ENCODE measurements at places on chromosomes 13 and 19. TPM values are rescaled to one million over a fixed set of nuclear protein-coding genes. Genes with fewer than 3 reads are reported as not detected.
A peak's percentile ranks its signal among the peaks of the same experiment; 100 is the strongest.

DNA sequence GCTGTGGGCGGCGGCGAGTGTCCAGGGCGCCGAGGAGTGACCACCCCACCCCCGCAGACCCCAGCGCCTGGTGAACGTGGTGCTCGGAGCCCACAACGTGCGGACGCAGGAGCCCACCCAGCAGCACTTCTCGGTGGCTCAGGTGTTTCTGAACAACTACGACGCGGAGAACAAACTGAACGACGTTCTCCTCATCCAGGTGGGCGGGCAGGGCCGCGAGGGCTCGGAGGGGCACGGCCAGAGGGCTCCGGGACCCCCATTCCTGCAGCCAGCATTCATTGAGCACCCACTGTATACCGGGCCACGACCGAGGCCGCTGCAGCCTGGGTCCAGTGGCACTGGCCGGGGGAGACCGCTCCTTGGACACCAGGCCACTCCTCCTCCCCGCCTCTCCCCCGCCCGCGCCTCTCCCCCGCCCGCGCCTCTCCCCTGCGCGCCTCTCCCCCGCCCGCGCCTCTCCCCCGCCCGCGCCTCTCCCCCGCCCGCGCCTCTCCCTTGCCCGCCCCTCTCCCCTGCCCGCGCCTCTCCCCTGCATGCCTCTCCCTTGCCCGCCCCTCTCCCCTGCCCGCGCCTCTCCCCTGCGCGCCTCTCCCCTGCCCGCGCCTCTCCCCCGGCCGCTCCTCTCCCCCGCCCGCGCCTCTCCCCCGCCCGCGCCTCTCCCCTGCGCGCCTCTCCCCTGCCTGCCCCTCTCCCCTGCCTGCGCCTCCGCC is 3.2 kb downstream of the PRTN3 start:
- DNase-seq, result peak; percentile 73

GRCh38 chr19:3603121-3603811 is 3.4 kb downstream of the TBXA2R start:
- DNase-seq, result peak; percentile 68

DNA sequence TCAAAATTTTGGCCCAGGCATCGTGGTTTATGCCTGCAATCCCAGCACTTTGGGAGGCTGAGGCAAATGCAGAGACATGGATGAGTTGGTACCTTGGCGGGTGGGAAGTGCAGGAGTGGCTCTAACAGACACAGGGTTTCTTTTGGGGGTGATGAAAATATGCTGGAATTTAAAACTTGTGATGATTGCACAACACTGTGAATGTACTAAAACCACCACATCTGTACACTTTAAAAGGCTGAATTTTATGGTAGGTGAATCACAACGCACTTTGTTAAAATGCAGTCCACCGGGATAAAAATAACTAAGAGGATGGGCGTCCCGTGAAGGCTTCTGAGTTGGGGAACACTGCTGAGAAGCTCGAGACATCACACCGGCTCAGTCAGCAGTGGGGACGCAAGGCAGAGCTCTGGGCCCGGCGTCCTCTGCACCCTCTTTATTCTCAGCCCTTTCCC is 47.1 kb downstream of the MLLT1 start:
- DNase-seq, result no peak

DNA sequence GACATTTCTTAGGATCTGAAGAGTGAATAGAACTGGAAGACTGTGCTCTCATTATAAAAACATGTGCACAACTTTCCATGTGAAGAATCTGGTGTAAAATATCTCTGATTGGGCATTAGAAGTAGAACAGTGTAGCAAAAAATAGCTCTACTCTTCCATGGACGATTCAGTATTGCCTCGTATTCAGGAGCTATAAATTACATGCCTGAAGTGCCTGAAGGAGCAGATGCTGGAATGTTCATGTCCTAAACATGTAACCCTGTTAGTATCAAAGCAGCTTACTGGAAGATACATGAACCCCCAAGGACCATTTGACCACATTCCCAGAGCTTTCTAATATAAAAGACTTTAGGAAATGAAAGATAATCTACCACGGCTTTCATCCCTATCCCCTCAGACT is 528.9 kb downstream of the DACH1 start:
- DNase-seq, result no peak

GRCh38 chr13:81602241-81602640 is 1261.3 kb upstream of the SPRY2 start:
- DNase-seq, result no peak

- no peak for DNase-seq
These were observed 1091.8 kb downstream of the PCDH9 start for GRCh38 chr13:66138172-66138811.

DNA sequence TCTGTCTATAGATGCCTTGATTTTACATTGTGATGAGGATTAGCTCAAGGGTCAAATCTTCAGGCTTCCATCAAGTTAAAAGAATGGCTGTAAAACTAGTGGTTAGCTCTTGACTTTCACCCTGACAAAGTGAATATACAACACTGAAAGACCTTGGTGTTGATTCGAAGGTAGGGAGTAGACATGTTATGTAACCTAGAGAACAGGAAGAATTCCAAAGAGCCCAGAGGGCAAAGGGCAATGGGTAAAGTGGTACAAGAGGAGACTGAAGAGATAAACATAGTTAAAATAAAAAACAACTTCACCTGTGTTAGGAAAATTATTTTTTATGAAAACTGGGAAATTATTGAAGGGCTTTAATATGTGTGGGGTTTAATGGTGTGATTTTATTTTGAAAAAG is 833.2 kb upstream of the KLHL1 start:
- no peak for DNase-seq

DNA sequence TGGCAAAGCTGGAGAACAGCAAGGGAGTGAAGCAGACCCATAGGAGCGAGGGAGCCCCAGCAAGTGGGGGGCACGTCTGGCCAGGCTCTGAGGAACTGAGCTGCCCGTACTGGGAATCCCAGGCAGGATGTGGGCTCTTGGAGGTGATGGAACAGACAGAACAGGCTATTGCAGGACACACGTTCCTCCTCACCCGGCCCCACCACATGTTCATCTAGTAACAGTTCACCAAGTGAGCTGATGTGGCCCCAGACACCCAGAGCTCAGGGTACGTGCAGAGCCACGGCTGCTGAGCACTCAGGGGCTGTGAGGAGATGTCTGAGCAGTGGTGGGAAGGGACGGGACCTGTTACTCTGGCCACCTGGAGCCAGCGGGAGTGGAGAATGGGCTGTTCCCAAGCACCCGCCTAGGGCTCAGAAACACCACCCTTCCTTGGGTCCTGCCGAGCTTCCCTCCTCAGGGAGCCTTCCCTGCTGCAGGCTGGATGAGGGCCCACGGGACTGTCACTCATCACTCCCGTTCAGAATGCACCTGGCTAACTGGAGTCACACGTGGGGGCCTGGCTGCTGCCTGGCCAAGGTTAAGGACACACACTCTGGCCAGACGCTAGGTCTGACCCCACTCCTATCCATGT is 18.4 kb downstream of the ELL start:
- DNase-seq, result no peak

DNA sequence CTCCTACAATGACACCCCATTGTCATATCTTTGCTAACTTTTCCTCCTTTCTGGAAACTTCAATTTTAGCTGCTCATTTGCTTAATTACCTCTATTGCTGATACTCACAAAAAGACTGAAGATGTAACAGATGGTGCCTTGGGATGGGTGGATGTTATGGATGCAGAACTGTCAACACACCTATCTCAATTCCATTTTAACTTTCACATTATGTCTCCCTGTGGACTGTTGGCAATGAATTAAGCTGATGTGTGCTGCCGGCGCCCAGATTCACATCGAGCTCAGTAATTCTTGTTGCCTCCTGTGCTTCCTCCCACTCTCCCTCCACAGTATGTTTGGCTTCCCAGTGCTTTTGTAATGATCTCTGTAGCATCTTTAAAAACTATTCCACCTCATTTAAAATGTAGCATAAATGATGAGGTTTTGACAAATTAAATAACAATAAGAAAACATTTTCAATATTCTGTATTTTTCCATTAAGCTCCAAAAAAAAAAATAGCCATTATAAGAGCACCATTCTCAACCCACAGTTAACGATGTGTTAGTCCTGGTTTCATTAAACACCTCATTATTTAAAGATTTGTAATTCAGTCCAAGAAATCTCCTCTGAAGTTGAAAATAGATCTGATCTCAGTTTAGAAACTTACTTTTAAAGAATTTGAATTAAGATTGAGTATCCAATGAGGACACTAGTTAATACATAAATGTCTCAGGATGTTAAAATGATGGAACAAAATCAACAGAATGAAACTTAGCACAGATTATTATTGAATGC is 99.9 kb upstream of the FAM216B start:
- DNase-seq, result no peak

GRCh38 chr13:38767506-38768265 is 80.8 kb downstream of the FREM2 start:
- DNase-seq, result no peak

DNA sequence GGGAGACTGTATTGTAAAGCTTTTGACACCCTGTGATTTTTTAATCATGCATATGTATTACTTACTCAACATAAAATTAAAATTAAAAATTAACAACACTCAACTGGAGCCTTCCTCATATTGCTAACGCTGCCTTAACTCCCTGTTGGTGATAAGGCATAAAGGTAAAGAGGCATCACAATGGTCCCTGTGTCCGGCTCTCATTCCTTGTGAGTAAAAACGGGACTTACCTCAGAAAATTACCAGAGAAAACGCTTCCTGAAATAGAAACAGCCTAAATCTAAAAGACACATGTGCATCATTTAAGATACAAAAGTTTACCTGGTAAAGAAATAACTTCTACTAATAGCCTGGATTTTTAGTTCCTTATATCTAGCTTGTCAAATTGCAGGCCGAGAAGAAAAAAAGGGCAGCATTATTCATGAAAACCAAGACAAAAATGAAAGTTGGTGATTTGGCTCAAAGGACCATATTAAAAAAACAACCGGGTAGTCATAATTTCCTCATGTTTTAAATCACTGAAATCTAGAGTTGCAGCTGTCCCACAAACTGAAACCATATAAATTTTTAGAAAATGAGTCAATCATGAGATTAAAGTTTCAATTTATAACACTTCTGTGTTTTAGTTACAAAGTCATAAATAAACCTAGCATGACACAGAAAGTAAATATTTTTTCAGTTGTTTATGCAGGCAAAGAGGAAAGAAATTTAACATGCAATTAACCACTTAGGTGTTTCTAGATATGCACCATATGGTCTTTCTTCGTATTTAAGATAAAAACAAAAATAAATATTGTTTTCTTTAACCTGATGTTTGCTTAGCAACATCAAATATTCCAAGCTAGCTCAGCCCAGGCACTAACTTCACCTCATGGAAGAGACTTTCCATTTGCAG is 94.7 kb downstream of the MIPEP start:
- no peak for DNase-seq

- no peak for DNase-seq
These were observed 945 bp upstream of the CPAMD8 start for GRCh38 chr19:17027535-17027975.

- DNase-seq, result no peak
These were observed 9.5 kb downstream of the IL17D start for GRCh38 chr13:20713014-20713376.

DNA sequence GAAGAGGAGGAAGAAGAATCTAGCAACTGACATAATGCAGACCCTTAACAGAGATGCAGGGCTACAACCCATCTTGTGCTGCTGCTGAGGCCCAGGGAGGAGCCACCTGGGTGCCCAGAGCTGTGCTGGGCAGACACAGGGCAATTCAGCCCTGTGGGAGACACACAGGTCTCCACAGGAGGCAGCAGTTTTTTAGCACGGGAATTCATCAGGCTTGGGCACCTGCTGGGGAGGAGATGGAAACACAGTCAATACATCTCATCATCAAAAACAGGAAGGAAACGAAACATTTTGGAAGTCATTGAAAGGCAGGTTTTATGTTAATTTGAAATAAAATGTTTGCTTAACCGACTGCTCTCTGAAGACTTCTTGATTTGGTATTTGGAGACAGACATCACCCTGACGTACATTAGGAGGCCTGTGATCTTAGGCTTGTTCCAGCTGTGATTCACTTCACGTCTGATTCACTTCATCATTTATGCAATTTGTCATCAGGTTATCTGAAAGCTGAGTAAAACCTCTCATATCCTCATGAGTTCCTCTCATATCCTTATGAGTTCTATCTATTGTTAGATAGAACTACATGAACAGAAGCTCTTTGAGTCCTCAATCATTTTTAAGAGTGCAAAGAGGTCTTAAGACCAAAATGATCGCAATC is 77.4 kb downstream of the CYSLTR2 start:
- DNase-seq, result peak; percentile 16

DNA sequence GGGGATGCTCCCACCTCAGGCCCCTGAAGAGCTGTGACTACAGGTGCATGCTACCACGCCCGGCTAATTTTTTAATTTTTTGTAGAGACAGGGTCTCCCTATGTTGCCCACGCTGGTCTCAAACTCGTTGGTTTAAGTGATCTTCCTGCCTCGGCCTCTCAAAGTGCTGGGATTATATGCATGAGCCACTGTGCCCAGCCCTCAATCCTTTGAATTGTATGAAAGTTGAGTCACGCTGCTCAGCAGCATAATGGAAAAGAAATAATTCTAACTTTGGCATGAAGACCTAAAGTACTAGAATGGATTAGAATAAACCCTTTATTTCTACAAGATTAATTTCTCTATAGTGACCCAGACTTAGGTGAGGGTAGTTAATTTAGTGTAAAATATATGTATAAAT is 42.4 kb downstream of the MRPS31 start:
- DNase-seq, result no peak

DNA sequence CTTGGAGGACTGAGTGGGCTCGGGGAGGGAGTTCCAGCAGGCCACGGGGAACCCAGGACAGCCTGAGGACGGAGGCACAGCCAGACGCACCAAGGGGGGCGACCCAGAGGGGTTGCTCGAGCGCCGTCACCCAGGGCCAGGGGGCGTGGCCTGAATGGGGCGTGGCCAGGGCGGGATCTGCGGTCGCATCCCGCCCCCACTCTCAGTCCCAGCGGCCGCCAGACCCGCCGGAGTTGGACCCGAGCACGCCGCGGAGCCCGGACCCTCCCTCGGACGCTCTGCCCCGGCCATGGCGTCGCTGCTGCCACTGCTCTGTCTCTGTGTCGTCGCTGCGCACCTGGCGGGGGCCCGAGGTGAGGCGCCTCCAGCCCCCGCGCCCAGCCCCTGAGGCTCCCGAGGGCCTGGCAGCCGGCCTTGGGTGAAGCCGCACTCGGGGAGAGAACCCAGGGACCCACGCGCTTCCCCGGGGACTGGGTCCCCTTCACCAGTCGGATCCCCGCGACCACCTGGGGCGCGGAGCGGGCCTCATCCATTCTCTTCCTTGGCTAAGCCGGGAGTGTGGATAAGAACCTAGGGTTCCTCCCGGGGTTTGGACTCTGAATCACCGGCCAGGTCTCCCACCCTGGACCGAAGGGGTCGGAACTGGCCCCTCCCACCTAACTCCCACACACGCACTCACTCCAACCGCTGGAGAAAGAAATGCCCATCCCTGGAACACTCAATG is at the start of gene CILP2:
Gene CILP2, plus strand, starts transcription at position 205 of the 724 bp plus-strand sequence. Its CDS starts 85 bp downstream, at position 290.
- DNase-seq, result peak; percentile 99

- DNase-seq, result no peak
These were observed 656 bp downstream of the PCCA start for GRCh38 chr13:100089465-100090032.

Gene S1PR5
- total RNA-seq, result 16.1 TPM

Gene ZNF844
- 0.33 TPM for total RNA-seq

Gene BCL2L12
- 42.5 TPM for total RNA-seq

Gene SHISA2
- 59.8 TPM for total RNA-seq

Gene KEAP1
- total RNA-seq, result 82.3 TPM

Gene NEK5
- not detected for total RNA-seq

Measured in H7 (cell line).